ENCODE measurements at places on chromosomes 4 and X.
A peak's percentile ranks its signal among the peaks of the same experiment; 100 is the strongest.

DNA sequence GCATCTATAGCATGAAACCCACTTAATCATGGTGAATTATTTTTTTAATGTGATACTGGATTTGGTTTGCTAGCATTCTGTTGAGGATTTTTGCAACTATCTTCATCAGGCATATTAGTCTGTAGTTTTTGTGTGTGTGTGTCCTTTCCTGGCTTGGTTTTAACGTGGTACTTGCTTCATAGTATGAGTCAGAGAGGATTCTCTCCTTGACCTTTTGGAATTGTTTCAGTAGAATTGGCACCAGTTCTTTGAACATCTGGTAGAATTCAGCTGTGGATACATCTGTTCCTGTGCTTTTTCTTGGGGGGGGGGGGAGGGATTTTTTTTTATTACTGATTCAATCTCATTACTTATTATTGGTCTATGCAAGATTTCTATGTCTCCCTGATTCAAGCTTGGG is 232.0 kb upstream of the KLF8 start:
- no peak for DNase-seq

DNA sequence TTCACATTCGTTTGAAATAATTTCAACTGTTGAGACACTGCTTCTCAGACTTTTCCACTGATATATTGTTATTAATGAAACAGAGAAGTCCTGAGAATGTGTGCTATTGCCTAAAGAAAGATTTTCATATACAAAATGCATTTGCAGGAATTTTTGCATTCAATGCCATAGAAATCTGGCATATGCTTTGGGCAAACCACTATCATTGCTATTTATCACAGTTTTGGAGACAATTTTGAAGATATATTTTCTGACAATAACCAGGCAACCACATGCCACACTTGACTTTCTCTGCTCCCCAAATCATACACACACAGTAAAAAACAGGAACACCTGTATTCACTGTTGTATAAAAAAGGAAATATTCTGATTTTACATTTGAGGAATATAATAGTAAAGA is 1303.7 kb upstream of the IGFBP7 start:
- DNase-seq = no peak

- DNase-seq = no peak
Observed at GRCh38 chr4:53060278-53060677, 198.2 kb downstream of the RASL11B start.

DNA sequence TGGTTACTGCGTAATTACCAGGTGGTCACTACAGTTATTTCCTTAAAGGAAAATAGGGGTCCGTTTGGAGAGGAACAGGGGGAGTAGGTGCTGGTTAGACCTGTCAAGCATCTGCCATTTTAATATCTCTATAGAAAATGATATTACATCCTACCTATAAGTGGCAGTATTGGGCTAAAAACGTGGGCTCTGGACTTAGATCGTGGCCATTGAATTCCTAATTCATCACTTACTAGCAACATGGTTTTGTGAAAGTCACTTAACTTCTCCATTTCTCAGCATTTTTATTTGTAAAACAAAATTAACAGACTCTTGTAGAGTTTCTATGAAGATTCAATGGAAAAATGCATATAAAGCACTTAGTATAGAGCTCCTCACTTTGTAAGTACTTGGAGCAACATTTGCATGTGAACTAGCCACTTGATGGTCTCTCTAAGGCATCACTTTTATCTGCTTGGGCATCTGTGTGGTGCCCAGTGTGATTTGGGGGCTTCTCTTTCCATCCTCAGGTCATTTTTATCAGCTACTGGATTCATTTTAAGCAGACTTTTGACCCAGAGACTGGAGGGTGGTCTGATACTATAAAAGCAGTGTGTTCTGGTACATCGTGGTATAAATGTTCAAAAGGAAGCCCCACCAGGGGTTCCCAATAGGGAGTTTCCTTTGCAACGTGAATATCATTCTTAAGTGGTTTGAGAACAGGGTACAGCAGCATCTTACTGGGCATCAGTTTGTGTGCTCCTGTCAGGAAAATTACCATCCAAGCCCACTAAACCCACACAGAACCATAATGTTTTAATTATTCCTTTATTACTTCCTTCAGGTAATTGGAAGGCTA is 42.7 kb upstream of the RASSF6 start:
- peak; percentile 49 for DNase-seq

DNA sequence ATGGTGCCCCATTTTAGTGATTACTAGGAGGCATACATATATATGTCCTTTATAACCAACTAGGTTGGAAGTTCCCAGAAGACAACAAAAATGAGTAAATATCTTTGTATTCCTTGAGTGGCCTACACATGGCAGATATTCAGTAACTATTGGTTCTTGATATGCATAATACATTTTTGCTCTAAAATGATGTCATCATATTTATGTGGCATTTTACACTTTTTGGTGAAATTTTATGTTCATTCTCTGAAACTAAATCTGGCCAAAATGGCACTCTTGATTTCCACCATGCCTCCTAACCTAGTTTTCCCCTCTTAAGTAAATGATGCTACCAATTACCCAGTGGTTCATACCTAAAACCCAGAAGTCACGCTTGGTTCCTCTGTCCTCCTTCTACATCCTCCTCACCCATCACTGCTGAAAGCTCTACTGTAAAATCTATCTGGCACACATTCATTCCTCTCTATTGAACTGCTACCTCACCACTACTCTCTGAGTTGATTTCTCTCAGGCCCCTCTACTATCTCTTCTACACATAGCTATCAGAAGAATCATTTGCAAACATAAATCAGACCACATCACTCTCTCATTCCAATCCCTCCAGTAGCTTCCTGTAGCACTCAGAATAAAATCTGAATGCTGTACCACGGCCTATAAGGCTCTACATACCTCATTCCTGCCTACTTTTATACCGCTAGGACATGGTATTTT is 13.4 kb downstream of the SLC10A7 start:
- DNase-seq = no peak

GRCh38 chr4:73213916-73214653 is 44.5 kb downstream of the ANKRD17 start:
- DNase-seq = no peak

GRCh38 chrX:53357799-53358530 is 64.5 kb downstream of the SMC1A start:
- no peak for DNase-seq

- no peak for DNase-seq
Observed at GRCh38 chrX:482702-483203, 96.0 kb upstream of the PPP2R3B start.

DNA sequence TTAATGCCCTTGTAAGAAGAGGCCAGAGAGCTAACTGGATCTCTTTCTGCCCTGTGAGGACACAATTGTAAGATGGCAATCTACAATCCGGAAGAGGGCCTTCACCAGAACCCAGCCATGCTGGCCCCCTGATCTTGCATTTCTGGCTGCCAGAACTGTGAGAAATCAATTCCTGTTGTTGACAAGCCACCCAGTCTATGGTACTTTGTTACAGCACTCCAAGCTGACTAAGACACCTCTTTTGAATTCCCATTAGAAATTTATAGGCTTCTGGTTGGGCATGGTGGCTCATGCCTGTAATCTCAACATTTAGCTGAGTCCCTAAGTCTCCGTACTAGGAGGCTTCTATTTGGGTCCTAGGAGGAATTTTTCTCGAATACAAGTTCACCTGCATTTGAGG is 48.8 kb upstream of the RELL1 start:
- DNase-seq = no peak

- no peak for DNase-seq
Observed at GRCh38 chr4:138967313-138967712, 48.3 kb upstream of the NOCT start.

DNA sequence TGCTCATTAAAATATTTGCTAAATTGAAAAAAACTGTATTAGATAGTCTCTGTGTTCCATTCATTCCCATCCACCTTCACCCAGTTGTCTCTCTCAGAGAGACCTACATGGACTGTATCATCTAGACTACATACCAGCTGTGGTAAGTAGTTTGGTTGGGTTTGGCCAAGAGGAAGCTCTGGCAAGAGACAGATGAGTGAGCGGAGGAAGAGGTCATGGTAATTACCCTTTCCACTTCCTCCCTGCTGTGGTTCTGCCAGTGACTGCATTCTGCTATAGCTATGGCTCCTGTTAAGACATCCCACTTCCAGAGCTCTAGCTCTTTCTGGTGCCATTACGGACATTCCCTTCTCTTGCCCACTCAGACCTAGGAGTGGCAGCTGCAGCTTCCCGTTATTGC is 239.0 kb upstream of the MID1 start:
- no peak for DNase-seq

DNA sequence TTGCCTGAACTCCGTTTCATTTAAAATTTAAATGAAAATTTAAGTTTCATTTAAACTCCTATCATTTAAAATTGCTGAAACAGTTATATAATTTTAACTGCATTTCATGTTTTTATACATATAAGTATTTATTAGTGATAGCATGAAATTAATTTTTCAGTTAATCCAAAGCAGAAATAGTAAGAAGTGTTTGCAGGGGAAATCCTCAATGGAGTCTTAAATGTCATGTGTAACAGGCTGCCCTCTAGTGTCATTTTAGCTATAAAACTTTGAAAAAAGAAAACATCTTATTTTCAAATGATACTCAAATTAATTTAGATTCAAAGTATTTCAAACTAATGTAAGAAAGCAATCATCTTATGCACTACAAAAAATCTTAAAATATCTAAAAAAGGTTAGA is 27.2 kb downstream of the TAPT1 start:
- DNase-seq = no peak

DNA sequence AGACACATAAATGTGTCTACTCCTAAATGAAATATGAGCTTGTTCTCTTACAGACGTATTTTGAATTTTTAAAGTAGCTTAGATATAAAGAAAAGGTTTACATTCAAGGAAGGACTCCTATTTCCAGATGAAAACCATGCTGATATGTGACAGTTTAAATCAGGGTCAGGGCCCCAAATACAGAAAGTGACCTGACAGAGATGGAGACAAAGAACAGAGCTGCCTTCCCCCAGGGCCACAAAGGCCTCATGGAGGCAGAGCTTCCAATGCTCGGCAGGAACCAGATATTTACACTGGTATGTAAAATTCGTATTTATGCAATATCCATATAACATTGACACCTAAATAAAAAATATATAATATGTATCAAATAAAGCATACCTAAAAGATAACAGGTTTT is 124.0 kb downstream of the PRDM5 start:
- DNase-seq = no peak

DNA sequence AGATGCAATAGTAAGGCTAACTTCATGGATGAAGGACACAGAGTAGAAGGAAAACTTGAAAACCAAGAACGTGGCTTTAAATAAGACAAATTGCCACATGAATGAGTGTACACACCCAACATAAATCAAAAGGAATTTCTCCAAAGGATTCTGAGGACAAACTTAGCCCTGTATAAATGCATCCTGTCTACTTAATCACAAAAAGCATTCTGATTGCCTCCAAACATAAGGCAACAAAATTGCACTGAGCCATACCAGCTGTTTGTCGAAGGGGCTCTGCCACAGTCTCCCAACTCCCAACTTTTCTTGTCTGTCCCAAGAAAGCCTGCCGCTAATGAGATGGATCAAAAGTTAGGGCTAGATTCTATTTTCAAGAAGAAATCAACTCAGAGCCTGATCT is 194.3 kb downstream of the SOWAHB start:
- DNase-seq = no peak

GRCh38 chr4:188130355-188130754 is 8.9 kb upstream of the TRIML1 start:
- no peak for DNase-seq

Data from KG1 (cell line).